ENCODE measurements at places on chromosomes 16 and 17.
A peak's percentile ranks its signal among the peaks of the same experiment; 100 is the strongest.

GRCh38 chr16:15404792-15405191 lies 9.2 kb downstream of the MPV17L start:
- peak; percentile 83 for DNase-seq

- no peak for DNase-seq
These were observed 131.2 kb upstream of the HLF start for GRCh38 chr17:55133583-55133982.

GRCh38 chr17:81392909-81393654 lies 2.2 kb upstream of the BAHCC1 start:
- peak; percentile 41 for DNase-seq

- DNase-seq = no peak
These were observed 64.0 kb downstream of the SOX9 start for GRCh38 chr17:72184805-72185204.

- peak; percentile 65 for DNase-seq
These were observed 5.3 kb downstream of the DOC2A start for GRCh38 chr16:30005341-30006094.

- DNase-seq = peak; percentile 46
These were observed 1.3 kb downstream of the SLC2A4 start for GRCh38 chr17:7282752-7283321.

DNA sequence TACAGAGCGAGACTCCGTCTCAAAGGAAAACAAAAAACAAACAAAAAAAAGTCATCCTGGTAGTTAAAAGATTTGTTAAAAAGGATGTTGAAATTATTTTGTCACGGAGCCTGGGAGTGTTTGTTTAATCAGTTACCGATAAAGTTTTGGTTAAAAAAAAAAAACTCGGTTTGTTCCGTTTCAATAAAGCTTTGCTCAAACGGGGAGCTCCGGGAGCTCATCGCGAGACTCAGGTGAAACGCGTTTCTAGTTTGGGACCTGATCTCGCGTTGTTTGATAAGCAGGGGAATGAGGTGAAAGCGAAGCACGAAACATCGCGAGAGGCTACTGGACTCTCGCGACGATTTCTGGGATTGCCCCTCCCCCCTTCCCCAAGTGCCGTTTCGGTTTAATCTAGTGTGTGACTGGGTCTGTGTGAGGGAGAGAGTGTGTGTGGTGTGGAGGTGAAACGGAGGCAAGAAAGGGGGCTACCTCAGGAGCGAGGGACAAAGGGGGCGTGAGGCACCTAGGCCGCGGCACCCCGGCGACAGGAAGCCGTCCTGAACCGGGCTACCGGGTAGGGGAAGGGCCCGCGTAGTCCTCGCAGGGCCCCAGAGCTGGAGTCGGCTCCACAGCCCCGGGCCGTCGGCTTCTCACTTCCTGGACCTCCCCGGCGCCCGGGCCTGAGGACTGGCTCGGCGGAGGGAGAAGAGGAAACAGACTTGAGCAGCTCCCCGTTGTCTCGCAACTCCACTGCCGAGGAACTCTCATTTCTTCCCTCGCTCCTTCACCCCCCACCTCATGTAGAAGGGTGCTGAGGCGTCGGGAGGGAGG lies at the start of gene CDK12:
Gene CDK12 (plus strand): TSS at position 374 of the 813 bp plus-strand sequence. CDS start 586 bp downstream, outside the sequence.
- DNase-seq = peak; percentile 97

GRCh38 chr16:10408824-10409381 lies 23.0 kb downstream of the ATF7IP2 start:
- DNase-seq = no peak

DNA sequence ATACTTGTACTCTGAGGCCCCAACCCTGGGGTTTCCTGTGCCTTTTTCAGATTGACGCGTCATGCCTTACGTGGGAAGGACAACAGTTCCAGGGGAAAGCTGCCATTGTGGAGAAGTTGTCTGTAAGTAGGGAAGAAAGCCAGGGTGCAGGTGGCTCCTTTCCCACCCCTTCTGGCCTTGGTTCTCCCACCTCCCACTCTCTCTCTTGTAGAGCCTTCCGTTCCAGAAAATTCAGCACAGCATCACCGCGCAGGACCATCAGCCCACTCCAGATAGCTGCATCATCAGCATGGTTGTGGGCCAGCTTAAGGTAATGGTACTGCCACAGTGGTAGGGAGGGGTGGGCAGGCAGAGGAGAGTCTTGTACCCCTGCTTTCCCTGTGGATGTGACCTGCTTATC lies 4.6 kb upstream of the EDC4 start:
- no peak for DNase-seq

DNA sequence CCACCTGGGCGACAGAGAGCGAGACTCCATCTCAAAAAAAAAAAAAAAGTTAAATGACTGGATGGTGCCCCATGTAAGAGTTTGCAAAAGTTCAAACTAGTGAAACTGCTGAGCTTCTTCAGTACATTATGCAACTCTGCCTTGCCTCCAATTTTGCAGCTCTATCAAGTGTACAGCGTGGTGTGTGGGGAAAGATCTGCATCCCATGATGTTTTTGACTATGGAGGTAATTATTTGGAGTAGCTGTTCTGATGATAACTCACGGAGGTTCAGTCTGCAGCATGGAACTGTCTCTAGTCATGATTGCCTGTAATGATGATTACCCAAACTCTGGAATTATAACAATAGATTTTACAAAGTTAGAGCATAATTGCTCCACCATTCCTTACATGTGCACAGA lies 149.6 kb downstream of the PITPNC1 start:
- no peak for DNase-seq

- peak; percentile 75 for DNase-seq
These were observed 78.8 kb downstream of the CES1 start for GRCh38 chr16:55754056-55754455.

DNA sequence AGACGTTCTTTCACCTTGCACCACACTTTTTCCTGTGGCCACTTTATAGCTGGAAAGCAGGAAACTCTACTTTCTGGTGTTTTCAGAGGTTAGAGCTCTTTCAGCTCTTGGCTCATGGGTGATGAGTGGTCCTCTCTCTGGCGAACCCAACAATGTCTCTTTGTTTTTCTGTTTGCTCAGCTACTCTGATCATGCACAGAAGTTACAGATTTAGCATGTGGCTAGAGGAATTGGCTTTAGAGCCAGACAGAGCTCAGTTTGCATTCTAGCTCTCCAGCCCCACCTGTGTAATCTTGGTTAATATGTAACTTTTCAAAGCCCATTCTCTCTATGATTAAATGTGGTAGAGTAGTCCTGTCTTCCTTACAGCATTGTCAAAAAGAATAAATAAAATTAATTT lies 225.2 kb downstream of the HAPSTR1 start:
- DNase-seq = no peak

- no peak for DNase-seq
These were observed 36.8 kb downstream of the NLRC5 start for GRCh38 chr16:57025941-57026777.

DNA sequence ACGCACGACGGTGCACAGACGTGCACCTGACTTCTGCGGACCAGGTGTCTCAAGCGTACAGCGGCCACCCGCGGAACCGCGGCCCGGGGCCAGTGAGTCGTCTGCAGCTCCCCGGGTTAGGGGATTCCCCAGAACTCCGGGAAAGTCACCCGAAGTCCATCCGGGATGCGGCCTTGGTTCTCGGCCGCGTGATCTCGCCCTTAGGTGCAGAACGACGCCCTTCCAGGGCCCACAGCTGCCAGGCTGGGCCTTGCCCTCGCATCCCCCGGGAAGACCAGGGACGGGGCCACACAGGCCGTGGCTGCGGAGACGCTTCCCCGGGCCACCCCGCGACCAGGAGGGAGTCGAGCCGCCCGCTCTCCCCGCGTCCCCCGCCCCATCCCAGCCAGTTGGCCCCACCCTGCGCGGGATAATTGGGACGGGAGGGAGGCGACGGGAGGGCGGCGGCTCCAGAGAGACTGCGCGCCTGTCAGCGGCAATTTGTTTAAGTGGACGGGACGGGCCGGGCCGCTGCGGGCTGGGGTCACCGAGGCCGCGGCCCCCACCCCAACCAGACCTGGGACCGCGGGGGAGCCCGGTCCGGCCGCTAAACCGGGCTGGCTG lies 3.6 kb upstream of the TBX2 start:
- no peak for DNase-seq

- DNase-seq = no peak
These were observed 476.2 kb downstream of the HAPSTR1 start for GRCh38 chr16:9567666-9568065.

GRCh38 chr17:68734187-68734900 lies 133.2 kb upstream of the FAM20A start:
- no peak for DNase-seq

DNA sequence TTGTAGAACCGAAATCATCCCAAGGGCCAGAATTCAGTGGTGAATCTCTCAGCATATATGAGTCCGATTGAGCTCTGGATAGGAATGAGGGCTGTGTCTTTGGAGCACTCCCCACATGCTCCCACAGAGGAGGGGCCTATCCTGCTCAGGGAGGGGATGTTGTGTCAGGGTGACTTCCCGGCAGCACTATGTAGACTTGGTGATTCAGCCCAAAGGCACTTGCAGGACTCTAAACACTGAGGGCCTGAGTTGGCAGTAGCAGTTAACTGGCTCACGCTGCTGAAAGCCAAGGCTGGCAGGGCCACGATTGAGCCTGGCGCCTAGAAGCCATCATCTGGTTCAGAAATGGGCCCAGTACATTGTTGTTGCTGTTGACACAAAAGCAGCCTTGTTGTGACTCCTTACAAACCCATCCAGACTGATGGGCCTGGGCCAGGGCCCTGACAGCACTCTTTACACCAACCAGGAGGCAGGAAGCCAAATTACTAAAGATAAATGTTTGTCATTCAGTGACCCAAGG lies 31.9 kb downstream of the NMT1 start:
- no peak for DNase-seq

DNA sequence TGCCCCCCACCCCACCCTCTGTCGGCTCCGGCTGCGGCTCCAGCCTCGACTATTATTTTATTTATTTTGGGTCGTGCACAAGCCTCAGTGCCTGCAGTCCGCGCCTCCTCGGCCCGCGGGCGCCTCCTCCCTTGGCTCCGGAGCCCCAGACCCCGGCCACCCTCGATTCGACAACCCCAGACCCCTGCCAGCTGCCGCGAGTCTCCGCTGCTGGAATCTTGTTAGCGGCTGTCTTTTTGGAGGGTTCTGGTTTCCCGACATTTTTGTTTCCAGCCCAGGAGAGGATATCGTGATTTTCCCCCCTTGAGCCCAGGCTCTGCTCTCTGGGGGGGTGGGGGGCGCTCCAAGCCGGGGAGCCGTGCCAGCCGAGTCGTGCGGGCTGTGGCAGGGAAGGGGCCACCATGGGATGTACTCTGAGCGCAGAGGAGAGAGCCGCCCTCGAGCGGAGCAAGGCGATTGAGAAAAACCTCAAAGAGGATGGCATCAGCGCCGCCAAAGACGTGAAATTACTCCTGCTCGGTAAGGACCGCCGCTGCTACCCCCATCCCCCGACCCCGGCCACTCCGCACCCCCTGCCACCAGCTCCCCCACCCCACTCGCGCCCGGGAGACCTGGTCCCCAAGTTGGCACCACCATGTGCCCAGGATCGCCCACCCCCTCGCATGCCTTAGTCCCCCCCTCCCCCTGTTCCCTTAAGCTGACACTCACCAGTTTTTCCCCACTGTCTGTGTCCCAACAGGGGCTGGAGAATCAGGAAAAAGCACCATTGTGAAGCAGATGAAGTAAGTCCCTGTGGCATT lies 746 bp downstream of the GNAO1 start:
- no peak for DNase-seq

GRCh38 chr17:47993964-47994363 lies 23.1 kb downstream of the CDK5RAP3 start:
- DNase-seq = no peak

DNA sequence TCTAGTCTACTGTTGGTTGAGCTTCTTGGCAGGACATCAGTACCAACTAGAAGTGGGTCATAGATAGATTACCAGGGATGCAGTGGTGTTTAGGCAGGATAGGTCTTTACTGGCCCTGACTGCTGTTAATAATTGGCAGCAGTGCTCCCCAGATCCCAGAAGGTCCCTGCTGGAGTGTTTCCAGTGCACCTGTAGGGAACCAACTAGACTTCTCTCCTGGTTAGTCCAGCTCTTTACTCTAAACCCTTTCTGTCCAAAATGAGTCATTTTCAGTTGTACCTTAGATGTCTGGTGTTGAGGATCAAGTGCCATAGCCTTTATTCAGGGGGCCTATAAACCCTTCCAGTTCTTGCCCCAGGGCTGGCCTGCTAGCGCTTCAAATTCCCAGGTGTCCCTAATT lies 8.7 kb downstream of the POLR2C start:
- no peak for DNase-seq

DNA sequence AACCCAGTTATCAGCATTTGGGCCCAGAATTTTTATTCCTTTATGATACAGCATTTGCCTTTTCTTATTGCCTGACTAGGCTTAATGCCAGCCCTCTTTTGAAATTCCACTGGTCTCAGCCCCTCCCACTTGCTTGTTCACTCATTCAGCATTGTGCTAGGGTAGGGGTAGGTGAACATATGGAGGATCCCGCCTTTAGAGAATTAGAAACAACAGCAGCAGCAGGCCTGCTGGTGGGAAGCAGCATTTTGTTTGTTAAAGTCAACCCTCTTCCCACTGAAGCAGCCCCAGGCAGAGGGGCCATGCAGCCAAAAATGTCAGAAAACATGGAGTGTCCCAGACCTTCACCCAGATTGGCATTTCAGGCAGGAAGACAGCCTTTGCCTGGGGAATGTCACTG lies 1355.2 kb downstream of the CDH8 start:
- no peak for DNase-seq

GRCh38 chr17:72362376-72363088 lies 241.7 kb downstream of the SOX9 start:
- no peak for DNase-seq

- DNase-seq = peak; percentile 87
These were observed 4.8 kb upstream of the SOCS3 start for GRCh38 chr17:78364436-78365281.

- no peak for DNase-seq
These were observed 13.3 kb upstream of the C1QL1 start for GRCh38 chr17:44981221-44981968.

GRCh38 chr16:85642762-85643358 lies 29.7 kb downstream of the GSE1 start:
- DNase-seq = no peak

- peak; percentile 74 for DNase-seq
These were observed at the start of gene SEZ6L2 for GRCh38 chr16:29899516-29900101. Gene SEZ6L2, minus strand, starts transcription at chr16:29899550. Its CDS starts 531 bp downstream, at chr16:29899019.

- no peak for DNase-seq
These were observed 4.4 kb downstream of the RPL3L start for GRCh38 chr16:1950047-1950446.

DNA sequence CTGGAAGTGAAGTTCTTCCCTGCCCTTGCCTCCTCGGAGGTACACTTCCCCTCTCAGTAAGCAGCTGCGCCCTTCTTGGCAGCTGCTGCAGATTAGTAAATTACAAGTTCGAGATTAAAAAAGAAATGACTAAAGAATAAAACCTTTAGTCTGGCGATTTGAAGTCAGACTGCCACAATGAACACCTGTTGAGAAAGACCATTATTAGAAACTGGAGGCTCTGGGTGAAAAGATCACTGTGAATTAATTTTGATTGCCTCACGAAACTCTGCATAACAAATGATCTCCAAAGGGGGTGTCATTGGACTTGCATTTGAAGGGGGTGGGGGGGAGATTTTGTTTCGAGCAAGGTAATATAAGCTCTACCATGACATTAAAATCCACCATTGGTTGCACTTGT lies 39.3 kb downstream of the SALL1 start:
- DNase-seq = no peak

Measured in suppressor macrophage treated with lipopolysaccharide for 1 hour (primary cell).